ENCODE measurements at places on chromosomes 11 and 22. TPM values are rescaled to one million over a fixed set of nuclear protein-coding genes. Genes with fewer than 3 reads are reported as not detected.

Gene RASD2
- 0.53 TPM for total RNA-seq

Gene E2F8
- 11.0 TPM for total RNA-seq

DNA sequence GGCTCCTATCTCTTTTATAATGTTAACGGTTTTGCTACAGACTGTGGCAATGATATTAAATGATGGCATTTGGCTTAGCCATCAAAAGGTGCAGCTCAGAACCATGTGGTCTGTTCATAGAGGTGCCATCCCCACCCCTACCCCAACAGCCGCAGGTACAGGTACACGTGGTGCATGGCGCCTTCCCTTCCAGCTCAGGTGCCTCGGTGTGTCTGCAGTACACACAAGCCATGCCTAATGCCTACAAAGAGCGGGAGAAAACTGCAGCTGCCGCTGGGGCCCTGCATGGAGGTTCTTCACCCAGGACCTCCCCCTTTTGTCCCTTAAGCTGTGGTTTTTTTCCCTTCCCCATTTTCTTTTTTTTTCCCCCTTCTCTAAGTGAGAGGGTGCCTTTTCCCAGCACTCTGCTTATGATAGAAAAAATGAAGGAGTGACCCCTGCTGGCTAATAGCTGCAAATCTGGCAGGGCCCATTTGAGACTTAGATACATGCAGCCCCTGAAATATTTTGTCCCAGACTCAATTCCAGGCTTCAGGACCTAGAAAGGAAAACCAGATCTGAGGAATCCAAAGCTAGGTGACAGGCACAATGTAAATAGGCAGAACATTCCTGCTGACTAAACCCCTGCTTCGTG is 6.5 kb downstream of the OR52M1 start:
- H3K27ac ChIP-seq: no peak overlapping the region
- H3K36me3 ChIP-seq: no peaks in the 10 kb centered on the region
- H3K27me3 ChIP-seq: no peaks in the 10 kb centered on the region
- DNase-seq: peak; percentile 30

DNA sequence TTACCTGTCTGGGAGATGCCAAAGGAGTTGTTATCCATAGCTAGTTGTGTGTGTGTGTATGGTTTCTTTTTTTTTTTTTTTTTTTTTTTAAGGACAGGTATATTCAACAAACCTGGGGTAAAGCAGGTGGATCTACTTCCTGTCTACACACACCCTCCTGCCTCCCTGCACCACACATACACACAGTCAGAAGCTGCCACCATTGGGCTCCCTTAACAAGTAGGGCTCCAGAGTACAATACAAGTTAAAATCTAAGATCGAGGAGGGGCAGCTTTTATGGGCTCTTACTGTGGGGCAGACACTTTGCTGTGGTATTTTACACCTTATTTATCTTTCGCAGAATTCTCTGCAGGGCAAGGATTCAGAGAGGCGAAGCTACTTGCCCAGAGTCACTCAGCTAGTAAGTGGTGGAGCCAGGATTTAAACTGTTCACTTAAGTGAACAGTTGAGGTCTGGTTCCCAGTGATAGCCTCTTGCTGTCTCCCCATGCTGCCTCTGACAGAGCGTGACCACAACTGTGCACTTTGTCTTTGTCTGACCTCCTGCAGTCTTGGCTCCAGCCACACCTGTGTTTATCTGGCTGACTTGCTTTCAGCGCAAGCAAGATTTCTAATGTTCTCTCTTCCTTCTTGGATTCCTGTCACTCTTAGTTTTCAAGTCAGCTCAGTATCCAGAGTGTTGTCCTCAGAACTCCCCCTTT is 135.0 kb downstream of the CSNK2A3 start:
- no peaks in the 10 kb centered on the region for H3K27me3 ChIP-seq
- H3K36me3 ChIP-seq: no peaks in the 10 kb centered on the region
- no peak overlapping the region for H3K27ac ChIP-seq

- H3K4me3 ChIP-seq: no peak overlapping the region
- no peaks in the 10 kb centered on the region for H3K36me3 ChIP-seq
- peak; percentile 40 for DNase-seq
- H3K4me1 ChIP-seq: peaks cover 6% of the 10 kb centered on the region
- H3K27me3 ChIP-seq: no peaks in the 10 kb centered on the region
These were observed 11.7 kb upstream of the TMEM191C start for GRCh38 chr22:21455334-21456089.

DNA sequence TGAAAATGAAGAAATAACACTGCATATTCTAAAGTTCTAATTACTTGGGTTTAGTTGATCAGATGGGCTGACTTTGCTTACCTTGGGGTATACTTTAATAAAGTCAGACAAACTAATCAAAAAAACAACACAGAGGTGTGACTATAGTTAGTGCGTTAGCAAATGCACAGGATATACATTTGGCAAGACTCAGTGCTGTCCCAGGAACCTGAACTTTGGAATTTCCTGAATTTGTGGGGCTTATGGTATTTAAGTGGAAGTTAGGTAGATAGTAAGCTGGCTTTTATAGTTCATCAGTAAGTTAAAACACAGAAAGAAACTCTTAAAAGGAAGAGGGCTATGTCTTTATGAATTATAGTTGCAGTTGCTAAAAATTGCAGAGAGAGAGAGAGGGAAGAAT is 302.6 kb upstream of the DDI1 start:
- no peak overlapping the region for H3K27ac ChIP-seq
- DNase-seq: no peak
- no peaks in the 10 kb centered on the region for H3K36me3 ChIP-seq
- H3K4me3 ChIP-seq: no peak overlapping the region
- no peaks in the 10 kb centered on the region for H3K4me1 ChIP-seq
- no peaks in the 10 kb centered on the region for H3K27me3 ChIP-seq

DNA sequence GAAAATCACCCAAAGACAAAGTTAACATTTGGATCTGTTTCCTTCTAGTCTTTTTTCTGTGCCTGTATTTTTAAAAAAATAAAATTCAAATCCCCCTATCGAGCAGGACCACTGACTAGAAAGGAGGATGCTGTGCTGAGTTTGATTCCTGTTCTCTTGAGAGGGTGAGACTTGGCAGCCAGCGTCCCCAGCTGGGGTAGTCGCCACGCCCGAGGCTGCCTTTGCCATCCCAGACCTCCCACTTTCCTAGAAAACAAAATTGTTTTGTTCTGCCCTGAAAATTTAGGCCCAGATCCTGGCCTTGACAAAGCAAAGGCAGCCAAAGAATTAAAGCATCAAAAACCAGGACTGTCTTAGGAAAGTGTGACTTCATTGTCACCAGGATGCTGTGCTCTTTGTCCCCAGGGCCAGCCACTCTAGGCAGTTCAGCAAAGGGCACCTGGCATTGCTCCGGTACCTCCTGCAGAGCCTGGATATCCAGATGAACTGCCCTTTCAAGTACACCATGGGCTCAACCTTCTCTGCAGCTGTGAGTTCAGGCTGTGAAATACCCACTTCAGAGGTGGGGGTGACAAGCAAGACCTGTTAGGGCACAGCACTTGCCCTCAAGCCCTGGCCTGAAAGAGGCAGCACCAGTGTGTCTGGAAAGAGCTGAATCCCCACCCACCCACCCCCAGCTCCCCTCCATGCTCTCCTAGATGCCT is 44.6 kb downstream of the KCNQ1OT1 start:
- no peak overlapping the region for H3K4me3 ChIP-seq
- no peaks in the 10 kb centered on the region for H3K4me1 ChIP-seq
- H3K27me3 ChIP-seq: peaks cover 10% of the 10 kb centered on the region
- H3K27ac ChIP-seq: no peak overlapping the region
- DNase-seq: no peak

GRCh38 chr11:16791191-16791961 is 52.9 kb downstream of the C11orf58 start:
- no peak overlapping the region for H3K4me3 ChIP-seq
- no peaks in the 10 kb centered on the region for H3K4me1 ChIP-seq
- H3K27me3 ChIP-seq: no peaks in the 10 kb centered on the region
- DNase-seq: no peak
- H3K27ac ChIP-seq: no peak overlapping the region

- H3K36me3 ChIP-seq: no peaks in the 10 kb centered on the region
- no peaks in the 10 kb centered on the region for H3K4me1 ChIP-seq
- H3K27ac ChIP-seq: no peak overlapping the region
- no peaks in the 10 kb centered on the region for H3K27me3 ChIP-seq
These were observed 44.0 kb upstream of the OPCML start for GRCh38 chr11:133576351-133576750.

Data from H9 (cell line).